ENCODE measurements at places on chromosomes 4 and X.

DNA sequence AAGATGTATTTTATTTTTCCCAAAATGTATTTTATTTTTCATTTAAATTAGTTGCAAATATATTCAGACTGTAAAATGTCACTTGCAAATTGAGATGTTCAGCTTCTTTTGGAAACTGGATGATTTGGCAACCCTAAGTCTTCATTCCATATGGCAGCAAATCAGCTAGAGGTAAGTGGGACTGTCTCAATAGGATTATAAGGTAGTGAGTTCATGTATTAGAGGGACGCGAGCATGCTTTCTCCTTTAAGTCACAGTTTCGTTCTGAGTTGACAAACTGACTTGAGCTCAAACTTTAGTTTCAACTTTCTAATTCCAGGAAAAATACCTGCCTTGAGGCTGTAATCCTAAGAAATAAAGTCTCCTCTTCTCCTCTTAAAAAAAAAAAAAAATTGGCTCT, 44.2 kb upstream of the TMEM131L start:
- no peak for DNase-seq

GRCh38 chr4:182738283-182739047, 178.7 kb downstream of the DCTD start:
- no peak for DNase-seq

GRCh38 chrX:69807400-69807799, 191.5 kb downstream of the EDA start:
- no peak for DNase-seq

- DNase-seq: no peak
These were observed 21.2 kb downstream of the FGFBP1 start for GRCh38 chr4:15917297-15917696.

GRCh38 chrX:68571610-68572311, 72.9 kb downstream of the YIPF6 start:
- no peak for DNase-seq

DNA sequence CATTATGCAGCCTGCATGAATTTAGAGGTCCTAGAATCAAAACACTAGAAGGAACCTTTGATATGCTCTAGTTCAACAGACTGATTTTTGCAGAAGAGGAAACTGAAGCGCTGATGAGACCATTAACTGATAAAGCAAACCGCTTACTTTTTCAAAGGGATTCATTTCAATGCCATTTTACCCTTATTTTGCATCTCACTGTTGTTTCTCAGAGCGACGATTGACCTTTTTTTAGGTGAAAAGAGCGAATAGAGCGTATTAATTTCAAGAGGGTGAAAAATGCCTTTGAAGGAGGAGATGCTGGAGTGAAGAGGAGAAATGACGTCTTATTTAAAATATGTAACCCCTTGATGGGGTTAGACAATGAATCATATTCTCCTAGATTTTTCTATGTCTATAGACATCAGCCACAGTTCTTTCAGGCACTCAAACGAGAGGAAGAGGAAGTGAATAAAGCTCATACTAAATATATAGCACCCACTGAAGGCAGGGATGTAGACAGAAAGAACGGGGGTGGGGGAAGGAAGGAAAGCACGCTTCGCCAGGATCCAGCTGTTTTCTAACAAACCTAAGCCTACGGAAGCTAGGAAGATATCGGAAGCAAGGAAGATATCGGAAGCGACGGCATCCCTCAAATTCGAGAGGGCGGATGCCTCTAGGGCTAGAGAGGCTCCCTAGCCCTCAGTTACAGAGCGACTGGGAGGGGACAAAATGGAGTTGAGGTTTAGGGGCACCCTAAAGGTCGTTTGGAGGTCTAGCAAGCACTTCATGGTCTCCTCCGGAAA, 848 bp downstream of the ACSL4 start:
- no peak for DNase-seq

DNA sequence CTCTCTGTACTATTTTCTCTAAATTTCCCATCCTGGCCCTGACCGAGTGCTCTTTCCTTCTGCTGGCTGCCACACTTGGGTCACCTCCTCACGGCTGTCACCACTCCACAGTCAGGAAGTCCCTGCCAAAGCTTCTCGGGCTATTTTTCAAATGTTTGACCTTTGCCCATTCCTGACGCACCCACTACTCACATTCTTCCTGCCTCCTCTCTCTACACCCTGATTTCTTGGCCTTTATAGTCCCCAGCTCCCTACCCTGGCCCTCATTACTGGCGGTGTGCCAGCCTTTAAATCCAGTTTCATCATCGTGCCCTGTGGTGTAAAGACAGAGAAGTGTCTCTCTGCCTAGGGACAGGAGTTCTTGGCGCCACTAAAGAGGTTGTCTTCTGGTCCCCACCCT, 46.4 kb upstream of the GATB start:
- DNase-seq: no peak

- DNase-seq: no peak
These were observed 44.6 kb upstream of the LNX1 start for GRCh38 chr4:53635697-53636483.

DNA sequence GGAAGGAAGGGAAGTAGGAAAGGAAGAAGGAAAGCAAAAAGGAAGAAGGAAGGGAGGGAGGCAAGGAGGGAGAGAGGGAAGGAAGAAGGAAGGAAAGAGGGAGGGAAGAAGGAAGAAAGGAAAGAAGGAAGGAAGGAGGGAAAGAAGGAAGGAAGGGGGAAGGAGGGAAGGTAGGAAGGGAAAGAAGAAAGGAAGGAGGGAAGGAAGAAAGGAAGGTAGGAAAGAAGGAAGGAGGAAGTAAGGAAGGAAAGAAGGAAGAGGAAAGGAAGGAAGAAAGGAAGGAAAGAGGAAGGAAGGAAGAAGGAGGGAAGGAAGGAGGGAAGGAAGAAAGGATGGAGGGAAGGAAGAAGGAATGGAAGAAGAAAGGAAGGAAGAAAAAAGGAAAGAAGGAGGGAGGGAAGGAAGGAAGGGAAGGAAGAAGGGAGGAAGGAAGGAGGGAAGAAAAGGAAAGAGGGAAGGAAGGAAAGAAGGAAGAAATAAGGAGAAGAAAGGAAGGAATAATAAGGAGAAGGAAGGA, 18.6 kb upstream of the SCML1 start:
- no peak for DNase-seq

DNA sequence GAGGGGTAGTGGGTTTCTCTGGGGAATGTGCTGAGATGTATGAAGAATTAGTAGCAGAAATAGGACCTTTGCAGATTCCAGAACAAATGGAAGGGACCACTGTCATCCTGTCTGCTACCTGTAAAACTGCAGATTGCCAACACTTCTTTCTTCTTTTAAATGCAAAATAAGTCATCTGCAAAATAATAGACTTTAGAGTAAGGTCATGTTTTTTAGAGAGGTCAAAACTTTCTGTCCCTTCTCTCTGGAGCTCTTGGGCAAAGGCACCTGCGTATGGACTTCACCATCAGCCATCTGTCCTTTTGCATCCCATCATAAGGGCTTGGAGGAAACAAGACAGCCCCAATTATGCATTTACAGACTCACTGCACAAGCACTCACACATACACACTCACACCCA, 121.1 kb upstream of the PPARGC1A start:
- DNase-seq: no peak

GRCh38 chrX:134537179-134537955, 77.4 kb downstream of the HPRT1 start:
- no peak for DNase-seq

- DNase-seq: peak; percentile 9
These were observed 80.2 kb upstream of the FHL1 start for GRCh38 chrX:136067097-136067496.

DNA sequence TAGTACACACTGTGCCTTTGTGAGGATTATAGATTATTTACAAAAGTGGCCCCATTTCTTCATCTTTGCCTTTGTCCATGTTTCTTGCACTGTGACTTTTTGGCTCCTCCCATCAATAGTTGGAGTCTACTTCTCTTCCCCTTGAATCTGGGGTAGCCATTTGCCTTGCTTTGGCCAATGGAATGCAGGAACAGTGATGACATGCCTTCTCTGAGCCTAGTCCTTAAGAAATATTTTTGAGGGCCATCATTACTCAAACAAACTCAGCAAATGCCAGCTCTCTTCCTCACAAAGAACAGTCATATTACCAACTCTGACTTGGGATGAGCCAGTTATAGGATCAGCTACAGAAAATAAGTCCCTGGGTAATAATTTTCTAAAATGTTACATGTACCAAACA, 189.6 kb downstream of the FRMPD4 start:
- no peak for DNase-seq
